Calu3 (cell line): ENCODE measurements at places on chromosomes 6 and 20. TPM values are rescaled to one million over a fixed set of nuclear protein-coding genes. Genes with fewer than 3 reads are reported as not detected.

DNA sequence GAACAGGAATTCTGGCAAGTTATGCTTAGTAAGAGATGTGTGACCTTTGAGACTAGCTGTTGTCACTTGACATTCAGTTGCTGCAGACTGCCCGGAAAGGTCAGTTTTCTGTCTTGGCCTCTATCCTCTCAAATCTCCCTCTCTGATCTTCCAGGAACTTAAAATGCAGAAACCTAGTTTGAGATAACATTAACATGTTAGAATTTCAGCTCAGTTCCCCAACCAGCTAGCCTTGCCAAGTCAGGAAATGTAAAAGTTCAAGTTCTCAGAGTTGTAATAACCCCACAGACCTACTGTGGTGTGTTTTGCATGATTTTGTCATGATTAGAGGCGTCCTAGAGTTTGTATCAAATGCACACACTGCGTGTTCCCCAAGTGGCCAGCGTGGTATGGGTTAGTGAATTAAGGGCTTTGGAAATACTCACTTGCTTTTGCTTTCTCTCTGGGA is 46.6 kb downstream of the DUSP22 start:
- no peak for DNase-seq

SLC24A3 gene
- total RNA-seq = not detected in 2 replicates

DNA sequence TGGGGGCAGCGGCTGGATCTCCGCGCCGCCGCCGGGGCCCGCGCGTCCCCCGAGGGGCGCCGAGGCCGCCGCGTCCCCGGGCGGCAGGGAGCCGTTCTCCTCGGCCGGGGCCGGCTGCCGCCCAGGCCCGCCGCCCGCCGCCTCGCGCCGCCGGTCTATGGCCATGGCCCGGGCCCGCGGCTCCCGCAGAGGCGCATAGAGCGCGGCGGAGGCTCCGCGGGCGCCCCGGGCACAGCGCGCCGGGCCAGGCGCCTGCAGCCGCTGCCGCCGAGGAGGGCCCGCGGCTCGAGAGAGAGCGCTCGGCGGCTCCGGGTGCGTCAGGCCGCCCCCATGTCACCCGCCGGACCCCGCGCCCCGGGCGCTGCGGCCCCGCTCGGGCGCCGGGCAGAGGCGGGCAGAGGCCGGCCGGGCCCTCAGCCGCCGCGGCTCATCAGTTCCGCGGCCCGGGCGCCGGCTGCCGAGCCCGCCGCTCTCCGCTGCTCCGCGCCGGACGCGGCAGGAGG is 404 bp downstream of the SLC22A23 start:
- DNase-seq = no peak

GRCh38 chr20:5001174-5002076 is at the start of gene SLC23A2:
Gene SLC23A2 (minus strand): TSS chr20:5001510. CDS start chr20:4932562, 68,948 bp downstream.
- peak; percentile 51 for DNase-seq

CDSN gene
- total RNA-seq = 0.35 and 0.42 TPM in 2 replicates

GRCh38 chr6:169972101-169972651 is 220.8 kb downstream of the ERMARD start:
- no peak for DNase-seq

DNA sequence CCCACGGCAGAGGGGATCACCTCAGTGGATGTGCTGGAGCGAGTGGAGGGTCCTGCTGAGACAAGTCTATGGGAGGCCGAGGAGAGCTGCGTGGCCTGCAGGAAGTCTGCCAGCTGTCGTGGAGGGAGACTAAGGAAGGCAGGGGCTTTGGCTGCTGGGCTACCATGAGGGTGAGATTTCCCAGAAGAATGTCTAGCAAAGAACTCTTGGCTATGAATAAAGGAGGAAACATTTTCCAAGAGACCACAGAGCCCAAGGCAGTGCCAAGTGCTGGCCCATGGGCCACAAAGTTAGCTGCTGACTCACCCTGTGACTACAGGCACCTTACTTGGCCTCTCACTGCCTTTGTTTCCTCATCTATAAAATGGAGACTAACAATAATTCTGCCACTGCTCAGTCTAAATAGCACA is 73.4 kb downstream of the PRDM1 start:
- no peak for DNase-seq

TLDC2 gene
- total RNA-seq = 1.1 and 1.9 TPM in 2 replicates

DNA sequence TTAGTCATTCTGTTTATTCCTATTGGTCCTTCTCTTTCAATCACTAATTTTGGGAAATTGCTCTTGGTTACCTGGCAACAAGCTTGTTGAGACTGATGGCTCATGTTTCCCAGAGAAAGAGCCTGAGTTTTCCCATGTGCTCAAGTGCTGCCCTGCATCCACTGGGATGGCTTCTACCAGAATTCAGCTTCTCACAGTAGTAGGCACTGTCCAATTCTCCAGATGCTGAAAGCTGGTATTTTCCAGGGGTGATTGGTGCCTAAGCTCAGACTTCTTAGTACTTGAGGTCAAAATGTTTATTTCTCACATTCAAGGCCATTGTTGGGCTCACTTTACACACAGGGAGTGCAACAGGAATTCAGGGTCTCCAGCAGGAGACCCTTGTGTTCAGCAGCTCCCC is 29.1 kb upstream of the SLC2A12 start:
- DNase-seq = no peak

ZC2HC1B gene
- total RNA-seq = not detected in 2 replicates

GRCh38 chr6:12163149-12163548 is 127.0 kb upstream of the EDN1 start:
- DNase-seq = no peak

- no peak for DNase-seq
These were observed 30.5 kb downstream of the SPDEF start for GRCh38 chr6:34525431-34526175.

CEP162 gene
- total RNA-seq = 6.3 and 8.2 TPM in 2 replicates

PBOV1 gene
- not detected in 2 replicates for total RNA-seq

- no peak for DNase-seq
These were observed 3.3 kb downstream of the APCDD1L start for GRCh38 chr20:58511861-58512260.

GRCh38 chr20:13322198-13322597 is 101.1 kb downstream of the ISM1 start:
- DNase-seq = no peak

TAP1 gene
- 75.1 and 141 TPM in 2 replicates for total RNA-seq

NKAIN2 gene
- total RNA-seq = not detected in 2 replicates

- no peak for DNase-seq
These were observed 46.4 kb downstream of the UTRN start for GRCh38 chr6:144331491-144331969.

HRH3 gene
- not detected in 2 replicates for total RNA-seq

DNA sequence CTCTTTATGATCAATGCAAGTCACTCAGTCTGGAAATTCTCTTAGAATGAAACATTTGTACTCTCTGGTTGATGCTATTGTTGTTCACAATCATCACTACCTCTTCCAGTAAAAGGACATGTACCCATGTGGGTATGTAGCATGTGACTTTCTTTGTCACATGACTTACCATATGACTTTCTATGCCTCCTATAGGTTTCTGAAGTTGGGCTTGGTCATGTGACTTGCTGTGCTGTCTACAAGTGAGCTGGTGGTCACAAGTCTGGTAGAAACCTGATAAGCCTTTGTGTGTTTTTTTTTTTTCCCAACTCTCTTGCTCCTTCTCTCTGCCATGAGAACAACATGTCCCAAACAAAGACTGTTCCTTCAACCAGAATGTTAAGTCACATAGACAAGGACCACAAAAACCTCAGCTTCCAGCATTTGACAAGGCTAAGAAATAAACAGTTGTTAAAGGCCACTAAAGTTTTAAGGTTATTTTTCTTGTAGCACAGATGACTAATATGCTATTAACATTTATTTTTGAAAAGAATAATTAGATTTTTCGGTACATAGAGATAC is 379.2 kb upstream of the SLC35B3 start:
- DNase-seq = no peak

DNA sequence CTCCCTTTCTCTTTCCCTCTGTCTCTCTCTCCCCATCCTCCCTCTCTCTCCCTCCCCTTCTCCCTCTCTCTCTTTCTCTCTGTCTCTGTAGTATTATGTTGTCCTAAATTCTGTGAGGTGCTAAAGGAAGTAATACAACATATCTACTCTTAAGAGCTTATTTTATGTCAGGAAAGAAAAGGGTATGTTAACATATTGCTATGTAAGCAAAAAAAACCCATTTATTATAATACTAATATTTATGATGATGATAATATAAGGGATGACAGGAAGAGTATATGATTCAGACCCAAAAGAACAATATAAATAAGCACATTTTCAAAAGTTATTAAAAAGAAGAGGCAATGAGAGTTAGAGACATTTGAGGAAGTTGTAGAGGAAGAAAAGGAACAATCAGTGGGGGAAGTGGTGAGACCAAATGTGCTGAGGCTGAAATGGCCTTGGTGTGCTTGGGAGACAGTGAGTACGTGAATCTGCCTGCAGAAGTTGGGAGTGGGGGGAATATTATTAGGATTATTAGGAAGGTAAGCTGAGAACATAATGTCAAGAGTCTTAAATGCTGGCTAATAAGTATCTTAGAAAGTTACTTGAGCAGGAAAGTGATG is 303.6 kb upstream of the FERMT1 start:
- DNase-seq = no peak

MLN gene
- not detected in 2 replicates for total RNA-seq

DNA sequence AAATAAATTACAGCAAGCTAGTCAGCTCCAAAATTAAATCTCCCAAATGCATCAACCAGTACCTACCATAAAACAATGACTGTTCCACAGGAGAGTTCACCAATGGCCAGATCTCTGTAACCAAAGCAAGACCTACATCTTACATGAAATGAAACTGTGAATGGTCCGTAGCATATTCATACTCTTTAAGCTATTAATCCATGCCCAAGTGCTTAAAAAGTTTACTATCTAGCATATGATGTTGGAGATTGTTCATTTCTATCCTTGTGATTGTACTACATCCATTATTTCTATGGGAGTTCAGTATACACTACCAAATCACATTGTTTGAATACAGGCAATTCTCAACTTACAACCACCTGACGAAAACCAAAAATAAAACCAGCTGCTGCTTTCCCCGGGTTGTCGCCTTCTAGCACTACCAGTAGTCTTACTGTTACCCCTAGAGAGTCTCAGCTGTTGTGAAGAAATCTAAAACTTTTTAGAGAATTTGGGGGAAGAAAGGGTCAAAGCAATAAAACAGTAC is 38.0 kb downstream of the HIVEP2 start:
- DNase-seq = no peak

GRCh38 chr6:165047952-165048351 is 261.5 kb downstream of the C6orf118 start:
- DNase-seq = no peak

SLC22A23 gene
- total RNA-seq = 3.9 and 4.3 TPM in 2 replicates

ANKRD66 gene
- not detected in 2 replicates for total RNA-seq

RPL10A gene
- total RNA-seq = 789 and 828 TPM in 2 replicates

GRCh38 chr6:30735668-30736314 is 6.7 kb downstream of the FLOT1 start:
- no peak for DNase-seq

- peak; percentile 30 for DNase-seq
These were observed 85.1 kb downstream of the GJA1 start for GRCh38 chr6:121520337-121521163.

- DNase-seq = peak; percentile 40
These were observed 213.9 kb upstream of the CNR1 start for GRCh38 chr6:88380083-88380482.

DNA sequence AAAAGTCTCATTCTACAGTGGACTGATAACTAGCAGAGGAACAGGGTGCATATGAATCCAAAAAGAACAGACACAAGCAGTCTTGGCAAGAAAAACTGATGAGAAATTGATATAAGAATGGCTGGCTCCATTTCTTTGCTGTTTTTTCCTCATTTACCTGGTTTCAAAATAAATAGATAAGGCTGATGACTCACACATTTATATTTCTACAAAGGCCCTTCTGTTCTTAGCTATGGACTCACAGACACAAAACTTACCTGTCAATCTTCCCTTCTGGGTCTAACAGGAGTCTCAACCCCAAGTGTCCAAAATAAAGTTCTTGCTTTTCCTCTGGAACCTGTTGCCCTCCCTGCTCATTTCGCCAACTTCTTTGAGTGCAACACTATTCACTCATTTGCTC is 941 bp downstream of the SLC17A4 start:
- DNase-seq = no peak

DNA sequence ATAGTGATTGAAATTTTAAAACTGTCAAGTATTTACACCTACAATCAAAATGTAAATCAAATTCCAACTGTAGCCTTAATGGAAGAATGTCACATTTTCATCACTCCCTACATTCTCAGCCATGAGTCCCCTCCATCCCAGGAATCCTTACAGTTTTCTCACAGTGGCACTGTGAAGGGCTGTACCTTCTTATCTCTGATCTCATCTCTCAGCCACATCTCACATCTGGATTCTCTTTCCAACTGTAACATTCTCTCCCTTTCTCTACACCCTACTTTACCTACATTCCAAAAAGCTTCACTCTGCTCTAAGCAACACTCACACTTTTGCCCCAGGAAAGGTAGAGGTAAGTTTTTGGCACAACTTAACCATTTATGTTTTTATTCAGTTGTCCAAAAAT is 8.9 kb upstream of the MARCKS start:
- no peak for DNase-seq

- no peak for DNase-seq
These were observed 101.1 kb downstream of the CDK19 start for GRCh38 chr6:110714143-110714542.

GRCh38 chr6:157486572-157486971 is 105.6 kb downstream of the ZDHHC14 start:
- DNase-seq = no peak

DNA sequence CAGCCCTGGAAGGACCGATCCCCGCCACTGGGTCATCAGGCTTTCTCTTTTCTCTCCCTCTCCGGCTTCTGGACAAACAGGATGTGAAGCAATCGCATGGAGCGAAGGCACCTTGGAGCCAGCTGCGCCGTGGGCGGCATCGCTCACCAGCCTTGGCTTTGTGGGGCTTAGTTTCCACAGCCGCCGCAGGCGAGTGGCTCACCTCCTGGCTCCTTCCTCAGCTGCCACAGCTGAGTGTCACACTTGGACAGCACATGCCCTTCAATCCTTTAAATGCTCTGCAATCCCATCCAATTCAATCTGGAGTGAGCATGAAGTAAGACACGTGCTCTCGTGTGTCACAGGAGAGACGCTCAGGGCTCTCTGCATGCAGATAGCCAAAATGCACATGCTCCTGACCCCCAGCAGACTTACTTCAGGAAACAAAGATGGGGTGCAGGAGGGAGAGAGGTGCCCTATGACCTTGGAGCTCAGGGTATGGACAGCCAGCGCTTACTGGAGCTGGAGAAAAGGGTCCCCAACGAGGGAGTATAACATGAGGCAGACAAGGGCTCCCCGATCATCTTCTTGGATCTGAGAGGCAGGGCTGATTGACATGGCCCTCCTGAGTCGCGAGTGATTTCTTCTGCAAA is 70.9 kb downstream of the BMP7 start:
- DNase-seq = no peak

CDH4 gene
- not detected in 2 replicates for total RNA-seq

DNA sequence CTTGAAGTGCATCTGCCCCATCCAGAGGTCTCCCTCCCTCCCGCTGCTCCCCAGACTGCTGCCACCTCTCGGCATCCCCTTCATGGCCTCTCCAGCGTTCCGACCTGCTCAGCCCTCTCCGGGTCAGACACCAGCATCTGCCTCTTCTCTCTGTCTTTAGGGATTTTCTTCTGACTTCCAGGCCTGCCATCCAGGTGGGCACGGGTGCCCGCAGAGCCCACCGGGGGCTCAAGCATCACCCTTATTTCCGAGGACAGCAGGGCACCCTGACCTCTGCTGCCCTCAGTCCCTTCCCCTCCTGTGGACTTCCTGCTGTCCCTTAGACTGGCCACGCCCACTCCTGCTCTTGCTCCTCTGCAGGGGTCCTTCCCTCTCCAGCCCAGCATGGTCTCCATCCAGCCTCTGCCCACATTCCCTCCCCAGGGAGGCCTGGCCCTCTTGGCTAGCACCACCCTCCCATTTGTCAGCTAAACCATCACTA is 3.3 kb downstream of the NPEPL1 start:
- no peak for DNase-seq

- peak; percentile 91 for DNase-seq
These were observed 39.7 kb downstream of the TGM2 start for GRCh38 chr20:38125157-38126056.
